Activated CD8-positive, alpha-beta memory T cell treated with anti-CD3 and anti-CD28 coated beads for 4 hours (primary cell): ENCODE measurements at places on chromosomes 7 and 10.

GRCh38 chr7:4631380-4632179 is 50.5 kb upstream of the FOXK1 start:
- no peak for DNase-seq

- no peak for DNase-seq
Measured at GRCh38 chr10:63409465-63410027, 56.2 kb downstream of the JMJD1C start.

- DNase-seq: no peak
Measured at GRCh38 chr7:47771990-47772360, 176.3 kb downstream of the PKD1L1 start.

DNA sequence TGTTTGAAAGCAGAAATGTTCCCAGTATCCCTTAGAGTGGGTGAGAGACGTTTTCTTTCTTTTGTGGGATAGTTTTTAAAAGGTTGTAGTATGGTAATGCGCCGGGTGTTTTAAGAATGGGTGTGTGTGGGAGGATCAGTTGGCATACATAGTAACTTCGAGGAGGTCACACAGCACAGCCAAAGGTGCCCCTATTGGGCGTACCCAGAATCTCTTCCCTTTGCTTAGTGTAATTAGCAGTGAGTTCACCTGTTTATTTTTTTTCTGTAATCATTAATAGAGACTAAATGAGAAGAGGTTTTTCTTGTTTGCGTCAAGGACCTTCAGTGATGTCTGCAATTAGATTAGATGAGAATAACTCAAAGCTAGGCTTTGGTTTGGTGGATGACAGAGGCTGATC is 1.5 kb downstream of the PLEKHA8 start:
- no peak for DNase-seq

DNA sequence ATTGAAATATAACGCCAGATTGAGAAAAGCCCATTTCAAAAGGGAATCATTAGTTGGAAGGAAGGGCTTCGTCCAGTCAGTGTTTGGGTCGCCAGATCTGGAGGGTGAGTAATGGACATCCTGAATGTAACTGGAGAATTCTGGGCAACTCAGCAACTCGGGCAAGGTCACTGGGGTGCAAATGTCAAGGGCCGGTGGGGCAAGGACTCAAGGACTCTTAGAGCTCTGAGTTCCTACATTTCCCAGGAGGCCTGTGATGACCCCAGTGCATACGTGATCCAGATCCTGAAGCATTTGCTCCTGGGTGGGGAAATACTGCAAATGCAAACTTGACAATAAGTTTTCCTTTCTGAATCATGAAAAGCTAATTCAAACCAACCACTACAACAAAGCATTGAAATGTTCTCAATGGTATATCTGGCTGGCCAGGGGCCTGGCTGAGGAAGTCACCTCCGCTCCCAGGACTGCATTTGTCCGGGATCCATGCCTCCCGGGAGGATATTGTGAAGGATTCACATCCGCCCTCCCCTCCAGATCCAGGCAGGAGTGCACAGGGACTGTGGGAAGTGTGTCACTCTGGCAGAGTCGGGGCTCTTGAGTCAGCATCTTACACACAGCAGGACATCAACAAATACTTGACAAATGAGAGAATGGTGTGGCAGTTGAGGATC is 164.0 kb downstream of the FANK1 start:
- no peak for DNase-seq
